ENCODE measurements at places on chromosomes 4 and X.

DNA sequence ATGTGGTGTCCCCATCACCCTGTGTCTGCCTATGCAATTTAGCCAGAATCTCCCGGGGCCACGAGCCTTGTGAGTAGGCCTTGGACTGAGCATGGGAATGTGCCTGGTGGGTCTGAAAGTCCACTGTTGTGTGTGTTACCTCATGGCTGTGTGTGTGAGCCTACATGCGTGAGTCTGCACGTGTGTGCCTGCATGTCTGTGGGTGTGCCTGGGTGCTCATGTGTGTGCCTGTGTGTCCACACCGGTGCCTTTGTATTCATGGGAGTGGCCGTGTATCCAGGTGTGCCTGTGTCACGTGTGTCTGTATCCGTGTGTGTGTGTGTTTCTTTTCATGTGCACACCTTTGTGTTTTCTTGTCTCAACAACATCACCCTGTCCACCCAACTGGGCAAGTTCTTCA, 14.2 kb downstream of the ATP5ME start:
- DNase-seq = no peak

GRCh38 chr4:105179539-105180401, 33.1 kb downstream of the TET2 start:
- DNase-seq = no peak

DNA sequence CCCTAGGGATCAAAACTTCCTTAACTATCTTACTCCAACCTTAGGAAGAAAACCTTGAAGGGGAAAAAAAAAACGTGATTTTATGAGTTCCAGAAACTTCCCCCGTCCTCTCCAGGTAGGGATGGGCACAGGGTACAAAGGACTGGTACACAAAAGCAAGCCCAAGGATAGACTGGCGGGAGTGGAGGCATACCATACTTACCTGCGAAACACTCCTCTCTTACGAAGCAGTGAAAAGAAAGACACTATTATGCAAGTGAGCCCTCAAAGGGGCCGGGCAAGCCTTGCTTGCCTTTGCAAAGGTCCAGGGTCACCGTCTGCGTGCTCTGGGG, 651 bp downstream of the TSPAN6 start:
- no peak for DNase-seq

DNA sequence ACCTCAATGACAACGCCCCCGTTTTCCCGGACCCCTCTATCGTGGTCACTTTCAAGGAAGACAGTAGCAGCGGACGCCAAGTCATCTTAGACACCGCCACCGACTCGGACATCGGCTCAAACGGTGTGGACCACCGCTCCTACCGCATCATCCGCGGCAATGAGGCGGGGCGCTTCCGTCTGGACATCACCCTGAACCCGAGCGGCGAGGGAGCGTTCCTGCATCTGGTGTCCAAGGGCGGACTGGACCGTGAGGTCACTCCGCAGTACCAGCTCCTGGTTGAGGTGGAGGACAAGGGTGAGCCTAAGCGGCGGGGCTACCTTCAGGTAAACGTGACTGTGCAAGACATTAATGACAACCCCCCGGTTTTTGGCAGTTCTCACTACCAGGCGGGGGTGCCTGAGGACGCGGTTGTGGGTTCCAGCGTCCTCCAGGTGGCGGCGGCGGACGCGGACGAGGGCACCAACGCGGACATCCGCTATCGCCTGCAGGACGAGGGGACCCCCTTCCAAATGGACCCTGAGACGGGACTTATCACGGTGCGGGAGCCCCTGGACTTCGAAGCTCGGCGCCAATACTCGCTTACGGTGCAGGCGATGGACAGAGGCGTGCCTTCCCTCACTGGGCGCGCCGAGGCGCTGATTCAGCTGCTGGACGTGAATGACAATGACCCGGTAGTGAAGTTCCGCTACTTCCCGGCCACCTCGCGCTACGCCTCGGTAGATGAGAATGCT, 2.2 kb downstream of the FAT4 start:
- no peak for DNase-seq

GRCh38 chr4:168501407-168501806, 4.6 kb downstream of the PALLD start:
- DNase-seq = no peak

GRCh38 chr4:15006416-15007024, 4.2 kb downstream of the CPEB2 start:
- DNase-seq = no peak

DNA sequence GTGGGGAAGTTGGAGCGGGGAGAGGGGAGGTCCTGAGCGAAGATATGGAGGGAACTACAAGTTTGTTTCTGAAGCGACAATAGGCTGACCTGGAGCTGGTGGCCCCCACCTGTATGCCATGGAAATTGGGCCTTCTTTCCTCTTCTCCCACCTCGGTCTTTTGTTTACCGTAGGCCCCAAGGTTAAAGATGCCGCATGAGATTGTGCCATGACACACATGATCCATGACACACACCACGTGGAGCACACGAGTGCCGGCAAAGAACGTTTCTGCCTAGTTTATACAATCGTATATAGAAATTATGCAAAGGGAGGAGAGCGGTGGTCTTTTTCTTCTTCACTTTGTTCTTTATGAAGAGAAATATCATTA, 408 bp downstream of the TMEM33 start:
- DNase-seq = no peak

DNA sequence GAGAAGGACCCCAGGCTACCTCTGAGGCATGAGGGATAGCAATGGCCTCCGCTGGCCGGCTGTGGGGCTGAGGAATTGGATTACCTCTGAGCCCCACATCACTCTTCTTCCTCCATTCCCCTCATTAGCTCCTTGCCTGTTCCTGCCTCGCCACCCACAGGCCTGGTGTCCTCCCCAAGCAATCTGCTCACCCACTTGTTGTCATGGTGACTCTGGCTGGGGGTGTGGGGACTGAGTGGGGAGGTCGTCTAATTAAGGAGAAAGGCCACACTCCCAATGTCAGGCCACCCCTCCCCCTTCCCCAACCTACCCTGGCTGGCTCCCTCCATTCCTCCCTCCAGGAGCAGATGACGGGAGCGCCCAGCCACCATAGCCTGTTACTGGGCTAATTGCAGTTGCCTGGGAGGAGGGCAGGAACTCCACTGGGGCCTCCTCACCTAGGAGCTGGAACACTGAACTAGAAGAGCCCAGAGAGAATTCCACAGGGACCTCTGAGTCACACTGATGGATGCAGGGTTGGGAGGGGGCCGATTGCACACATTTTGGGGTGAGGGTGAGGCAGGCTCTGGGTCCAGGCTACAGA, 20.7 kb downstream of the NALF2 start:
- no peak for DNase-seq

- no peak for DNase-seq
Measured at GRCh38 chr4:147580396-147580795, 36.8 kb upstream of the TMEM184C start.

GRCh38 chr4:176034499-176034898, 31.1 kb upstream of the WDR17 start:
- peak; percentile 13 for DNase-seq

GRCh38 chr4:98568941-98569663, 89.3 kb downstream of the TSPAN5 start:
- no peak for DNase-seq

- no peak for DNase-seq
Measured at GRCh38 chr4:24252121-24252520, 332.2 kb downstream of the DHX15 start.

DNA sequence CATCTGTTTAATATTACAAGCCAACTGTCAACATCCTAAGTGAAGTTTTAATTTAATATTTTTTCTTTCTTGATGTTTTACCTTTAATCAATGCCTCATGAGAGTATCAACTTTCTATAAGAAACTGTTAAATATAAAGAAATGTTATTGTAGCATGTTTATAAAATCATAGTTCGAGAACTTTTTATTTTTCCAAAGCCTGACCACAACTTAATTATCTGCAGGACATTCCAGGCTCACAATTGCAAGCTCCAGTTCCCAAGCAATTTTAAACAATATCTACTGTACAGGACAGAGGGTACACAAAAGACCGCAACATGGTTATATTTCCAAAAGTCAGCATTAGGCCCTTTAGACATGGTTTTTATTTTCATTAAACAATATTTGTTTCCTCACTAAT, 20.1 kb downstream of the STX18 start:
- no peak for DNase-seq

GRCh38 chr4:162131256-162131655, 32.5 kb downstream of the FSTL5 start:
- DNase-seq = no peak

DNA sequence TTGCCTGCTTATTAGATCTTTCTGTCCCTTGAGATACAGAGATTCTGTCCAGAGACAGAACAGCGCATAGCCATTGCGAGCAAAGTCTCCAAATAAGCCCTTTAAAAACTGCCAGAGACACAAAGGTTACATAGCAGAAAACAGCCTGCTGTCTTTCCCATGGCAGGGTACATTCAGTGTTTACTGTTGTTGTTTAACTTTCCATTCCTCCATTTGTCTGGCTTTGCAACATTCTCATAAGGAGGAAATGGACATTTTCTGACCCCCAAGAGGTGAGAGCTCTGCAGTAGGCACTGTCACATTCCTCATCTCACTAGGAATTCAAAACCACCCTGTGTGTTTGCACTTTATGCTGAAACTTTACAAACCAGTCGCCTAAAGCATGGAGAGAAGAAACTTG, 48.3 kb downstream of the PDE5A start:
- no peak for DNase-seq

GRCh38 chr4:173498023-173498422, 32.0 kb downstream of the HAND2 start:
- no peak for DNase-seq
